ENCODE measurements at places on chromosomes 5 and 9. TPM values are rescaled to one million over a fixed set of nuclear protein-coding genes. Genes with fewer than 3 reads are reported as not detected.

DNA sequence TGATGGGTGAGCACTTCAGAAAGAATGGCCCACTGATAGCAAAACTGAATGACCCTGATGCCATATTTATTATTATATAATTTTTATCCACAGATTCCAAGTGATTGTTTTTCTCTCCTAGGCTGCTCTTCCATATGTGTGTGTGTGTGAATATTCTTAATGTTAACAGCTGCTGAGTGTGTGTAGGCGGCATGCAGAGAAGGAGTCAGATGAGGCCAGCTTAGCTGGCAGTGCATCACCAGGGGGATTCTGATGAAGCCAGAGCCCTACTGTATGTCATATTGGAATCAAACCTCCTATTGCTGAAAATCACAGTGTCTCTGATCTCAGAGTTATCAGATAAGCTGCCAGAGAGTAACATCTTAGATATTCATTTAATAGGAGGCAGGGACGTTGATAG, 177.1 kb downstream of the DMAC1 start:
- no peak for DNase-seq

DNA sequence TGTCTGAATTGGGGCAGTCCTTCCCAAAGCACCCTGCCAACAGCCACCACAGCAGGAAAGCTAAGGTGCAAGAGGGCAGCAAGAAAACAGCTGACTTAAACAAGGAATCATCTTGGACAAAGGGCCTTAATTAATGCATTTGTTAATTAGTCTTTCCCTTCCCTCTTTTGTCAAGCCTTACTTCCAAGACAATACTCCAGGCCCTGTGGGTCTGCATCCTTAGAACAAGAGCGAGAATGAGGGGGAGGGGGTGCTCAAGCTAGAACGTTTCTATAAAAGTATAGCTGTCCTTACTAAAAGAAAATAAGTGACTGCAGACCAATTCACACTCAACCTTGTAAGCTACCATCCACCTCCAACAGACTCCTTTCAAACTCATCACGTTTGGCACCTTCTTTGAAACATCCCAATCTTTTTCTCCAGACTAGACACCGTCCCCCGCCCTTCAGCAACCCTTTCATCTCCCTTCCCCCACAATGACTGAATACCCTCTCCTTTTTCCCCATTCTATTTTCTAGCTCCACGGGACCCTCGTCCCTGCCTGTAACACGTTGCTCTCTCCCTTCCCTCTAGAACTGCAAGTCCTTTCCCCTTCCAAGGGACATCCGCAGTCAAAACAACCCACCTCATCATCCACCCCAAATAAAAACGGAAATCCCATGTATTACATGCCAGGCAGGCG, 85.7 kb upstream of the RNF38 start:
- no peak for DNase-seq

The IFNA21 gene
- total RNA-seq = not detected

The CER1 gene
- not detected for total RNA-seq

GRCh38 chr5:57751710-57752109, 269.1 kb upstream of the ACTBL2 start:
- DNase-seq = no peak

DNA sequence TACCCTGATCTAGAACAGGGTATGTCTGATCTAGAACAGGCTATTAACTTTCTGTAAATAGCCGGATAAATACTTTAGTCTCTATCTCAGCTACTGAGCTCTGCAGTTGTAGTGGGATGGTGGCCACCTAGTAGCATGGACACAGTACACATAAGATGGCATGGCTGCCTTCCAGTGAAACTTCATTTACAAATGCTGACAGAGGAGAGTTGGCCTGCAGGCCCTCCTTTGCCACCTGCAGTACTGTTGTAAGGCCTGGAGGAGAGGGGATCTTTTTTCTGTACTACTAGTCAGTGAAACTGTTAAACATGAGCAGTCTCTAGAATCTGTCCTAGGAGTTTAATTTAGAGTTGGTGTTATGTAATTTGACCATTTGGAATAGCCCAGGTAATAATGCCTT, 86.0 kb downstream of the TRIO start:
- no peak for DNase-seq

GRCh38 chr5:92749943-92750342, 831.1 kb downstream of the NR2F1-AS1 start:
- DNase-seq = no peak

DNA sequence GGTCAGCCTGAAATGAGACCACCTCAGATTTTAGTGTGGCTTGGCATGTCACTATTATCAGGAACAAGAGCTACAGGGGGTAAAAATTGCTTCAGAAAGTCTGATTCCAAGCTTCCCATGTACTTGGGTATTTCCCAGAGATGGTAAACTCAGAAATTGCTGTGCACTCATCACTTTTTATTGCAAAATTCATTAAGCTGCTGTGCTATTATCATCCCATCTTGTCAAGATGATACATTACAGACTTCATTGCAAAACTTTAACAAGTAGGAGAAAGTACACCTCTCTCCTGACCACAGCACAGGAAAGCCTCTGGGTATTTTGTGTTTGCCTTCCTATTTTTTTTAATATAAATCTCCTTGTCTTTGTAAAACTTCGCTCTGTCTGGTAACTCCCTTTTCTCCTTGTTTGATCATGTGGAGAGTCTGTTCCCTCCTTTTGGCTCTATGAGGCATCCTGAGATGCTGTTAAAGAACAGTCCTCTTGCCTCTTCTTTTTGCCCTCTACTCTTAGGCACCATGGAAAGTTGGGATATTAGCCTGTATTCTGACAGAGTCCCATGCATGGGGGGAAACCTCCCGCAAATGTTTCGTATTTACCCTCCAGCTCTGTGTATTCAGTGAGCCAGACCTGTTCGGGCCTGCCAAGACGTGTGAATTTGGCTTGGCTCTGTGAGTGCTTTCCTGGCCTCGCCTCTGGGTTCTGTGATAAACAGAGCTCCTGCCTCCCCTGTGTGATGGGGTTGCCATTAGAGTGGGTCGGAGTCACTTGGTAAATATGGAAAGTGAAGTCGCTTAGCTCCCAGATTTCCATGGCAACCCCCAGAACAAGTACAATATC, 260.7 kb downstream of the NR3C1 start:
- no peak for DNase-seq

GRCh38 chr9:2839040-2839439, 4.9 kb downstream of the PUM3 start:
- DNase-seq = no peak

GRCh38 chr5:178784391-178784790, 53.9 kb upstream of the ZNF354A start:
- no peak for DNase-seq

DNA sequence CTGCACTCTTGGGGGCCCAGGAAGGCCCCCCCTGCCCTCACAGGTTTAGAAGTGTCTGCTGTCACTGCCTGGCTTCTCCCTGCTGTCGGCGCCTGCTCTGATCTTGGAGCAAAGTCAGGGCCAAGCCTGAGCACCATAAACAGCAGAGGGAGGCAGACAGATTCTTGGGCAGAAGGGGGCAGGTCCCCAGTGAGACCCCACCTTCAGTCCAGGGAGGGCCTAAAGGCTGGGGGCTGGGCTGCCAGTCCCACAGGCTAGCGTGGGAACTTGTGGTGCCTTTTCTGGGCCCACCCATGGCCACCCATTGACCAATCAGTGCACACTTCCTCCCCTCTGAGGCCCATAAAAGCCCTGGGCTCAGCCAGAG, 124.0 kb downstream of the OLFM1 start:
- DNase-seq = no peak

GRCh38 chr5:54556141-54556540, 38.6 kb downstream of the SNX18 start:
- no peak for DNase-seq

The IFNK gene
- total RNA-seq = not detected

DNA sequence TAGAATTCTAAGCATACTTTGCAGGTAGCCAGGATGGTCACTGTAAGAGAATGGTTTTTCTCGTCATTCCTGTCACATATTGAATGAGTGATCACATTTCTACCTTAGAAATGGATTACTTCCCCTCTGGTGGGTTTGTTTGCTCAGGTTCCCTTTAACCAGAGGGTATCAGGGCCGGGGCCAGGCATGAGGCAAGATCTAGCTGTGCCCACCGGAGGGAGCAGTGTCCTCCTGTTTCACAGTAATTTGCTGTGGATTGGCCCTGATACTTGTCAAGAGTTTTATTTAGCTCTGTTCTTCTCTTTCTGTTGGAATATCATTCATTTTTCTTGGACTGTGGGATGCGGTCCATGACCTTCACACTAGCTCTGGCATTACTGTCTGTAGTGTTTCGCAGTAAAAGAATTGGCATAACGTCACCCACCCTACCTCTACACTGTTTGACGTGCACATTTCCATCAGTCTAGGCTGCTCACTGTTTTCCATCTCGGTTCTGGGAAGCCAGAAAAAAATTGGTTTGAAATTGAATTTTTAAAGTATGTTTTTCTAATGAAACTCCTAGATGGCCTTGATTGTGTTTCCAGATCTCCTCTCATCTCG, 42.4 kb upstream of the ZBED3 start:
- DNase-seq = peak; percentile 24

DNA sequence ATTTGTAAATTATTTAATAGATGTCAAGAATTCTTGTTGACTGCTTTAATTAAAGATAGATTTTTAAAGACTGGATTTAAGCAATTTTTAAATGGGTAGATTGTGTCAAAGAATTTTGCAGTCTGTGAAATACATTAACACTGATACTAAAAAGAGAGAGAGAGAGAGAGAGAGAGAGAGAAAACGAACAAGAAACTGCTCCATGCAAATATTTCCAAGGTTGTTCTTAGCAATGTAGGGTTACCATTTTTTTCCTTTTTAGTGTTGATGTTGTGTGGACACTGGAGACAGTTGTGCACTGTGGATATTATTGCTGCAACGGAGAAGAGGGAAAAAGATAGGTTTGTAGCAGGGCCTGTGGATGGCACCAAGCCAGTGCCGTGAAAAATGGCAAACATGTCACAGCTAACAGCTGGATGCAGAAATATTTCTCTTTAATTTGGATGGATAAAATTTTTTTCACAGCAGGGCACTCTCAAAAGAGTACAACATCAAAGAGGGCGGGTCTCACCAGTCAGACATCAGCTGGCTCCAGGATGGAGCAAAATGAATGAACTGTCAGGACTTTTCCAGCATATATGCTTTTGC, 58.2 kb downstream of the PRDM6 start:
- no peak for DNase-seq

DNA sequence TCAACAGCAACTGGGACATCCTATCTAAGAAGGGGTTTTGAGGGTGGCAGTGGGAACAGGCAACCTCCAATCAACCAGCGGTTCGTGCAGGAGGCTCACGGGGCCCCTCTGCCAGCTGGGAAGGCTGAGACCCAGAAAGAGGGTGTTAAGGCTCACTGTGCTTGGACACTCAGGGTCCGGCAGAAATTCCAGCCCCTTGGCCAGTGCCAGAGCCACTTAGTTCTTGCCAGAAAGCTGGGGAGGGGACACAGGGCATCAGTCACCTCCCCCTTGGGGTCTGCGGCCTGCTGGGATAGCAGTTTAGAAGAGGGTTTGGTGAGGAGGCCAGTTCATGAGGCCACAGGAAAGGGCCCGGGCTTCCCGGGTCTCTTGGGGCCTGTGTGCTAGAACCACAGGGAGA, 20.5 kb downstream of the ADGRD2 start:
- DNase-seq = no peak

- no peak for DNase-seq
These were observed 14.2 kb downstream of the PTPN3 start for GRCh38 chr9:109483744-109484429.

- no peak for DNase-seq
These were observed 84.5 kb upstream of the FREM1 start for GRCh38 chr9:14994738-14995137.

The PCDHGA7 gene
- total RNA-seq = 5.6 TPM

GRCh38 chr5:126763371-126763770, 13.6 kb upstream of the LMNB1 start:
- no peak for DNase-seq

DNA sequence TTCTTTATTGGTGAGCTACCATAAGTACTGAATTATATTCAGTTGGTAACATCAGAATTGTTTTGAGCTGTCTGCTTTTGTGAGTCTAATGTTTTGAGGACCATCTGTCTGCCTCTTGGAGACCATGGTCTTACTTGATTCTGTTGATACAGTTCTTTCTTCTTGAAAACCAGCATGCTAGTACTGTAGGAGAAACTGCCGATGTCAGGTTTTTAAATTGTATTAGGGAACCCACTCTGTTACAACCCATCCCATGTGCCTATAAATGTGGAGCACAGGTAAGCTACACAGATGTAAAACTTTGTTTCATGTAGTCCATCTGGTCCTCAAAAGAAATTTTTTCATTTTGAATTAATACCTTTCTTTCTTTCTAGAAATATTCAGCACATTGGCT, 103.4 kb upstream of the DMRTA1 start:
- DNase-seq = no peak

DNA sequence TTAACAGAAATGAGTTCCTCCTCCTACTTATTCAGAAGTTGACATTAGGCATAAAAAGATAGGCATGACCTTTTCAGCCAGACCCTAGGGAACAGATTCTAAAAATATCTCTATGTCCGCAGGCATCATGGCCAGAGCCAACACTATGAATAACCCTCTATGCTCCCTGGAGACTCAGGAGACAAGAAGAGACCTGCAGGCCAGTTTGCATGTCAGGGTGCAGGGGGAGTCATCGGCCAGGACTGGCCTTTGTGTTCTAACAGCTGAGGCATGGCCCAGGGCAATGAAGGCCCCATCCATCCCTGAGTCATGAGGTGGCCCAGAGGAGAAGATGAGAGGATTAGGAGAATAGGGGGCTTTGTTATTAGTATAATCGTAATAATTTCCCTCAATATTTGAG, 93.8 kb downstream of the TMEM215 start:
- DNase-seq = no peak

GRCh38 chr5:73411936-73412596, 36.5 kb downstream of the FOXD1 start:
- DNase-seq = no peak

- DNase-seq = no peak
These were observed 78.0 kb downstream of the ISOC1 start for GRCh38 chr5:129172580-129172979.

- DNase-seq = no peak
These were observed 23.9 kb downstream of the HMGXB3 start for GRCh38 chr5:150024346-150024984.

DNA sequence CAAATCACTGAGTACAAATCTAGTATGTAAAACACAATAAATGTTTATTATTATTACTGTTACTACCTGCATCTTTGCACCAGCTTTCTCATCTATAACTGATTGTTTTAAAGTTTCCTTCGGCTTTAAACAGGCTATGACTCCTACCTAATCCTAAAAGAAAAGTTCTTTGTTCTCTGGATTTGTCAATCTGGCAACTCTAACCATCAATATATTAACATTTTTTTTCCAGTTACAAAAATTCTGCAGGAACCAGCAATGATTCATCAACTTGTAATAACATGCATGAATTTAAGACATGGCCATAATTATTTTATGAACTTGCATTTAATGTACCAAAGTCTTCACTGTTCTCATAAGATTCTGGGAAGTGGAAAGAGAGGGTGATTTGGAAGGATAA, 228.5 kb downstream of the PIK3R1 start:
- DNase-seq = no peak

The DIRAS2 gene
- not detected for total RNA-seq

- no peak for DNase-seq
These were observed 1.1 kb upstream of the ADAMTS2 start for GRCh38 chr5:179346401-179346800.

- peak; percentile 34 for DNase-seq
These were observed 757 bp downstream of the FXN start for GRCh38 chr9:69036309-69036708.

GRCh38 chr5:80852331-80853245, 107.6 kb upstream of the RASGRF2 start:
- no peak for DNase-seq

The EFNA5 gene
- total RNA-seq = 3.6 TPM

The ASPN gene
- total RNA-seq = not detected

The SLC4A9 gene
- 2.6 TPM for total RNA-seq

- no peak for DNase-seq
These were observed 62.8 kb downstream of the ERBIN start for GRCh38 chr5:65989158-65989557.

The ATG12 gene
- total RNA-seq = 48.3 TPM

The PCDHGA1 gene
- total RNA-seq = 1.9 TPM
